ENCODE measurements at places on chromosomes 1 and 21. TPM values are rescaled to one million over a fixed set of nuclear protein-coding genes. Genes with fewer than 3 reads are reported as not detected.

GRCh38 chr1:206955476-206956451, 9.5 kb upstream of the PIGR start:
- peak; percentile 37 for DNase-seq

GRCh38 chr1:240342251-240342625, 250.6 kb downstream of the FMN2 start:
- no peak for DNase-seq

DNA sequence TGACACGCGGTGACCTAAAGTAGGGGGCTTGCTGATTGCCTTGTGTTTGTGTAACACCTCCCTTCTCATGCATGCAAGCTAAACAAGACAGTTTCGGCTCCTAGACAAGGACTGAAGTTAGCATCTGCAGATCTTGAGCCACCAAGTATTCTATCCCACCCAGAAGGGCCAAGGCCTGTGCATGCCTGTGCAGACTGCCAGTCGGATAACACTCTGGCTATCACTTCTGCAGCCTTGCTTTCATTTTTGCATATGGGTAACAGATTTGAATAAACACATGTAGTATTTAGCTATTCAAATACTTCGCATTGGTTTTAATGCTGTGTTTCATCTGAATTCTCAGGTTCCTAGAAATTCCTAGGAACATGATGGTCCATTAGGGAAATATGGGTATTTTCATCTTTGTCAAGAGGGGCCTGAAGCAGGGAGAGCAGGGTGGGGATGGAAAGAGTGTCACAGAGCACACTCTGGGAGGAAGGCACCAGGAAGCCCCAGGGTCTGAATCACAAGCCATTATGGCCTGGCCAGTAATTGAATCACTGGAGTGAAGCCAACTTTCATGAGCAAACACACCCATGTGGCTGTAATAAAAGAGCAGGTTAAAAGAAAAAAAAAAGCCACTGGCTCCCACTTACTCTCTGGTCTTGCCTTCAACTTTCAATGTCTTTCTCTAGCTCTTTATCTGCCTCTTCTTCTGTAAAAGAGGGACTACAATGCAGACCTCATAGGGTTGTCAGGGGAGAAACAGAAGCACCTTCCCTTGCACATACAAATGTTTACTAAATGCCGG, 28.3 kb downstream of the GADD45A start:
- DNase-seq: no peak

DNA sequence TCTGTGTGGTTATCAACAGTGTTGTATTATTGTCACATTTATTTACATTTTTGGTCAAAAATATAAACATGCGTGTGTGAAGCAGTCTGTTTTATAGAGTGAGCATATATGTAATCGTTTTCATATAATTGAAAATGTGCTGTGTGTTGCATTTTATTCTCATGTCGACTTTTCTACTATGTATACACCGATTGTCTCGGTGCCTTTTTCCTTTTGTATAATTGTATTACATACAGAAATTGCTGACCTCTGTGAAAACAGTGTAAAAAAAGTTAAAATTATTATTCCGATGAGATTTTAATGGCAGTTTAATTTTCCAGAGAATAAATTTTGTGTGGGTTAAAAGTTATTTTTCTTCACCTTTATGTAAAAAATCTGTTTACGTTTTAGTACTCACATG, 62.4 kb upstream of the SERTAD4 start:
- DNase-seq: no peak

The TMEM79 gene
- total RNA-seq: 10.5 TPM

DNA sequence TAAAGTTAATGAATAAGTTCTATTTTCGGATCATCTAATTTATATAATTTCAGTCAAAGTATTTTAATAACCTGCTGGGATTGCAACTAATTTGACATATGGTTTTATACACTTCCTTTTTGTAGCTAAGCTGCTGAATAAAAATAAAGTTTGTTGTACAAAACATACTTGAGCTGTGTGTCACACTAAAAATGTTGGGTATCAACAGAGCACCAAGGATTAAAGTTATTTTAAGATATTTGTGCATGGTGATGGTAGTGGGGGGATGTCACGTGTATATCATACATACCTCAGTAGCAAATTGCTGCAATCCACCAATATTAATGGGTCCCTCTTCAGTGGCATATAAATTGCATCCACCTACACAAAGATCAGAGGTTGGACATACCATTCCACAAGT, 199.6 kb downstream of the DPYD start:
- no peak for DNase-seq

DNA sequence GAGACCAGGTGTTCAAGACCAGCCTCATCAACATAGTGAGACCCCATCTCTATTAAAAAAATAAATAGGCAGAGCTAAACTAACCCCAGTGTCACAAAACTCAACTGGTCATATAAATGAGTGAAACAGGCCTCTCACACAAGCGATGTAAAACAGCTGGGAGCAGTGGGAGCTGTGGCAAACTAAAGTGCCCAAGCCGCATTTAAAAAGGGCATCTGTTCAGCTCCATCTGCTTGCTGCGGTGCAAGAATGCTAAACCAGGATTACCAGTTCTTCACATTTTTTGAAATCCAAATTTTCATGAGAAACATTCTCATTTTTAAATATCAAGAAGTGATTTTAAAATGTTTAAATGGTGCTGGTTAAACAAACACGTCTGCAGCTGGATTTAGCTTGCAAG, 50.0 kb upstream of the WNT2B start:
- DNase-seq: no peak

DNA sequence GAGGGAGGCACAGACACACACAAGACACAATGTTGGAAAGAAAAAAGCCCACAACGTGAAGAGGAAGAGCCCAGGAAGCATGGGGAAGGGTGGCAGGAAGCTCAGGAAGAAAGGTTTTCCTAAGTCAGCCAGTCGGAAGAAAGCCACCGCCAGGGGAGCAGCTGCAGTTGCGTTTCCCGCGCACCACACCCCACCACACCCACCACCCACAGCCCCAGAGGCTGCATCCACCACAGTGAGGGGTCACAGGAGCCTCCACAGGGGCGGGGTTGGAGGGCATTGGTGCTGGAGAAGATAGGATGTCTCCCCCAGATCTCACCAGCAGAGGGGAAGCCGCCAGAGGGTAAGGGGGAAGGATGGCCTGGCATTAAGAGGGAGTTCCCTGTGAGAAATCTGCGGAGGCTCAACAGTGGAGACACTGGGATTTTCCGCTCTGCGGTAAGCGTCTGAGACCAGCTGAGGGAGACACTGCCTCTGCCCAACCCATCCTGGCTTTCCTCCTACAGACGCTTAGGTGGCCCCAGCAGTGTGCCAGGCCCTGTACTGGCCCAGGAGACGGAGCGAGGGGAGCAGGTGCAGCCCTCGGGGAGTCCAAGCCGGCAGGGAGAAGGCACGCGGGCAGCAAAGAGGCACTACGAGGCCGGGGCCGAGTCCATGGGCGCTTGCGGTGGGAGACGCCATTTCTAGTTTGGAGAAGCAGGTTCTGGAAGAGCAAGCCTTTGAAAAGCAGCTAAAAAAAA, 19.8 kb downstream of the PGLYRP3 start:
- no peak for DNase-seq

- peak; percentile 64 for DNase-seq
Observed at GRCh38 chr1:8394456-8395321, 76.8 kb downstream of the SLC45A1 start.

The CFAP107 gene
- total RNA-seq: not detected

GRCh38 chr1:51624855-51625254, 8.0 kb downstream of the OSBPL9 start:
- DNase-seq: no peak

The CR1L gene
- total RNA-seq: not detected

The RAD54L gene
- total RNA-seq: 64.2 TPM

DNA sequence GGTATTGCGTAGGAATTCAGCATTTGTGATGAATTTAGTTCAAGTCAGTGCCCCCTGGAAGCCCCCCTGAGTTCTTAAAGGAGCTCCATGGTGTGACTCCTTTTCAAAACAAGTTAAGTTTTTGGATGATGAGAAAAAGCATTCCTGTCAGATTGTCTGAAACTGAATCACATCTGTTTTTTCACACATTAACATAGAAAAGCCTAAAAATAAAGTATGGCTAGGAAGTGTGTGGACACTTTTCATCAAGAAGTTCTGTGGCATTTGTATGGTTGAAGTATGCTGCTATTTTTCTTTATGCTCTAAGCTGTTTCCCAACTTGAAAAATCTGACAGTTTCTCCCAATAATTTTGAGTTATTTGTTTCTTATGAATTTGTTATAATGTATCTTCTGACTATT, 33.7 kb downstream of the PRDM2 start:
- DNase-seq: no peak

- DNase-seq: peak; percentile 30
Observed at GRCh38 chr1:25954282-25954938, 43.5 kb downstream of the PAFAH2 start.

DNA sequence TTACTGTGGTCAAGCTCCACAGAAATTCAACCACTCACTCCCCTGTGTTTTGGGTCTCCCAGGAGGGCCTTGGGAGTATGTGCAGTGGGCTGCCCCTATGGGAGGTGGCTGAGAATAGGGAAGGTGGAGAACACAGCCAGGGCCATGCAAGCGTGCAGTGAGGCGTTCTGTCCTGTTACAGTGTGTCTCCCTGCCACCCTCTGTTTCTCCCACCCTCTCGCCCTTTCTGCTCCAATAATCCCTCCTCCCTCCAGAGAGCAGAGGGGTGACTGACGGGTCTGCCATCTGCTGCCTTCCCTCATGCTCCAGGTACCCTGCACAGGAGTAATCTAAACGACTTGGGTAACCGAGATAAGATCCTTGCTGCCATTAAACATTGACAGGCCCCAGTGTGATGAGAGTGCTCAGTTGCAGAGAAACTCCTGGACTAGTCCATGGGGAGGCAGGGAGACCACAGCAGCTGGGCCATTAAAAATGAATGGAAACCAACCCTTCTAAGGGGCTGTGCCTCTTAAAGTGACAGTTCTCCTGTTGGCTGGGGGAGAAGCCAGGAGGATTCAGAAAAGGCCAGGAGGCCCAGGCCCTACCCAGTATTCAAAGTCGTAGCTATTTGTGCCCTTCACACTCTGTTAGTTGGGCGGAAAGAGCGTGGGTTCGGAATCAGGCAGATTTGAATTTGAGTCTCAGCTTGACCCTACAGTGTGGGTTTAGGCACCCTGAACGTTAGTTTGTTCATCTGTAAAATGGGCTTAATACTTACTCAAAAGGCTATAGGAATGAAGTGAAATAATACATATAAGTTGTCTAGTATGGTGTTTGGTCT, 22.4 kb upstream of the BTG2 start:
- DNase-seq: no peak

The CD160 gene
- 0.12 TPM for total RNA-seq

Measured in activated CD4-positive, alpha-beta T cell treated with anti-CD3 and anti-CD28 coated beads for 36 hours (primary cell).